ENCODE measurements at places on chromosomes 2 and 18. TPM values are rescaled to one million over a fixed set of nuclear protein-coding genes. Genes with fewer than 3 reads are reported as not detected.

The KCNE4 gene
- total RNA-seq = not detected

The FAM228A gene
- total RNA-seq = not detected

The NEU2 gene
- not detected for total RNA-seq

The ANTXR1 gene
- total RNA-seq = 0.09 TPM

The CTAGE1 gene
- total RNA-seq = not detected

The OXER1 gene
- 0.19 TPM for total RNA-seq

The EFHD1 gene
- total RNA-seq = 0.31 TPM

The TDRD15 gene
- not detected for total RNA-seq

The CCDC150 gene
- total RNA-seq = 18.2 TPM

The EVX2 gene
- not detected for total RNA-seq

The FSHR gene
- not detected for total RNA-seq

The GALR1 gene
- total RNA-seq = not detected

The UPP2 gene
- not detected for total RNA-seq

The CAPN14 gene
- total RNA-seq = 0.07 TPM

The NR4A2 gene
- total RNA-seq = 13.2 TPM

The SAG gene
- total RNA-seq = not detected

The PSMA8 gene
- total RNA-seq = 0.93 TPM

The CCDC141 gene
- total RNA-seq = 2.1 TPM

The DRC1 gene
- not detected for total RNA-seq

The GALNT13 gene
- total RNA-seq = 0.19 TPM

The KYNU gene
- total RNA-seq = not detected

The IL18RAP gene
- 15.0 TPM for total RNA-seq

The MSTN gene
- total RNA-seq = not detected

The KIF1A gene
- total RNA-seq = 0.47 TPM

Data from activated CD4-positive, alpha-beta T cell treated with anti-CD3 and anti-CD28 coated beads, Interleukin-2, amount 10 ng/mL, durations not matched to agents 24 days and 14 days (primary cell).